AG08395 (cell line): ENCODE measurements at places on chromosomes 16 and 17.

- DNase-seq = peak; percentile 51
Measured at GRCh38 chr17:75684924-75685323, 17.8 kb downstream of the SAP30BP start.

GRCh38 chr16:89458967-89459366 is 31.4 kb downstream of the ANKRD11 start:
- no peak for DNase-seq

DNA sequence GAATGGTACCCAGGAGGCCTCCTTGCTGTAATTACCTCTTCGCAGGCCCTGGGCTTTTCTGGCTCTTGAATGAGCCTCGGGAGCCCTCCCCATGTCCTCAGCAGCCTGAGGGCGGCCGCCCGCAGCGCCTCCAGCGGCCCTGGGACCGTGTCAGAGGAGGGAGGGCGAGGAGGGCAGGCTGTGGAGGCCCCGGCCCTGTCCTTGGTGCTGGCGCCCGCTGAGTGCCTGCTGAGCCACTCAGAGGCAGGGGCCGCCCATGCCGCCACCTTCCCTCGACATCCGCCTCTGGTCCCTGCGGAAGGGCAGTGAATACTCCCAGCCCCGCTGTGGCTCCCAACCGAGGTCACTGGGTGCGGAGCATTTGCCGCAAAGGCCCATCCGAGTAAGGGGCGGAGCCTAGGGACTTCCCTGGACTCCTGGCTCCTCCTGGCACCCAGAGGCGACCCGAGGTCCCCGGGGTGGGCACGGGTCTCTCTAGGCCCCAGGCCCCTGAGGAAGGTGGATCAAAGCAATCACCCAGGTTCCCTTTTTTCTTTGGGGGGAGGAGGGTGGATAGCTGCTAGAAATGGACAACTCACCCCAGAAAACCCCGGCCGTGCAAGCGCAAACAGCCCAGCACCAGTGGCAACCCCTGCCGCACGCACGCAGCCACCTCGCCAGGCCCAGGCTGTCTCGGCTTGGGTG is 2.8 kb downstream of the RBFOX3 start:
- DNase-seq = peak; percentile 56

DNA sequence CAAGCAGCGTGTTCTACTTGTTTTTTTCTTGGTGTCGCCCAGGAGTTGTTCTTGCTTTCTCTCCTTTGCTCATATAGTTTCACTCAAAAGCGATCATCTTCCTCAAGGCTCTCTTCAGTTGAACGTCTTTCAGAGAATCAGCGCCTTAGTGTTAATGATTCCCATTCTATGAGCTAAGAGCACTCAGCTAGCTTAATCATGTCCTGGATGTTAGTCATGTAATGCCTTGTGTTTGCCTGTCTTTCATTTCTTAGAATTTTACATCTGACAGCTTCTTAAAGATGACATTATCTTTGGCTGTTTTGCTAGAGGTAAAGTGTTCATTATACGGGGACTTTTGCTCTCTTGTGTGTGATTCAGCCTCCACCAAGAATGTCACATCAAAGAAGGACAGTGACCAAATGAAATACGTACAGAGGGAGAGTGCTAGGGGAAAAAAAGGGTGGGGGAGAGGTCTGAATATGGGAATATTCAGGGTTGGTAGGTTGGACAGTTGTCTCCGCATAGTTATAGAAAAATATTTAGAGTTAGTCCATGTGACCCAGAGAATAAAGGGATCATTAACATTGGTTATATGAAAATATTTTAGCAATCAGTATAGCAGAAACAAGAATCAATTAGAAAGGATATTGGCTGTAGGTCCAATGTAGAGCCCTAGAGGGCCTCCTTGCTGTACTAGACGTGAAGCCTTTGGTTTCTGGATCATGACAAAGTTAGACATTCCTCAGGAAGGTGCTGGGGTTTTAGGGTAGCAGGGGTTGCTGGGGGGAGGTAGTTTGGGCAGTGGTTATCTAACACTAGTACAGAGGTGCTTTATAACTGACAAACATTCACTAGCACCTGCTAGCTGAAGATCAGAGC is 31.9 kb upstream of the ANKFN1 start:
- DNase-seq = no peak

DNA sequence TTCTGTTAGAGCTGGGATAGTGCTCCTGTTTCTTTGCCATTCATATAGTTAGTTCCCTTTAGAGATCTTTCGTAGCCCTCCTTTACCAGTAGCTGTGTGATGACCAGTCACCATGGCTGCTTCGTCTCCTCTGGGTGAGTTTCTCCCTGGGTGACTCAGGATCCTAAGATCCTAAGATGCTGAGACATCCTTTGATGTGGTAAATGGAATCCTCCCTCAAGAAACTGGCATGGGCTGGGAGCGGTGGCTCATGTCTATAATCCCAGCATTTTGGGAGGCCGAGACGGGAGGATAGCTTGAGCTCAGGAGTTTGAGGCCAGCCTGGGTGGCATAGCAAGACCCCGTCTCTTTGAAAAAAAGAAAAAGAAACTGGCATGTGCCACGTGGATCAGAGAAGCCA is 5.9 kb downstream of the PHAF1 start:
- peak; percentile 95 for DNase-seq
